Naive thymus-derived CD4-positive, alpha-beta T cell (primary cell): ENCODE measurements at places on chromosomes 1 and 21. TPM values are rescaled to one million over a fixed set of nuclear protein-coding genes. Genes with fewer than 3 reads are reported as not detected.

GRCh38 chr1:32848354-32849063, 22.2 kb downstream of the FNDC5 start:
- no peak for DNase-seq

DNA sequence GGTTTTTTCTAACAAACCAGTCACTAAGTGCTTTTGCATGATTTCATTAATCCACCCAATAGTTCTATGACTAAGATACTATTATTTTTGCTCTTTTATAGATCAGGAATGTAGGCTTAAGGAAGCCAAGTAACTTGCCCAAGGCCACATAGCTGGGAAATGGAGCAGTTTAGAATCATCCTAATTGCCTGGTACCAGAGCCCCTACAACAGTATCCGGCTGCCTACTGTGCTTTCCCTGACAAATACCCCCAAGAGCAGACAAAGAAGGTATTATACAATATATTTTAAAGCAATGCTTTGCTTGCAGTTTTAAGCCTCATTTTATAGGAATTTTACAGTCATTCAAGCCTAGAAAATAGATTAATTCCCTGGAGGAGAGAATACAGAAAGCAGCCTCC, 45.5 kb upstream of the RASAL2 start:
- no peak for DNase-seq

DNA sequence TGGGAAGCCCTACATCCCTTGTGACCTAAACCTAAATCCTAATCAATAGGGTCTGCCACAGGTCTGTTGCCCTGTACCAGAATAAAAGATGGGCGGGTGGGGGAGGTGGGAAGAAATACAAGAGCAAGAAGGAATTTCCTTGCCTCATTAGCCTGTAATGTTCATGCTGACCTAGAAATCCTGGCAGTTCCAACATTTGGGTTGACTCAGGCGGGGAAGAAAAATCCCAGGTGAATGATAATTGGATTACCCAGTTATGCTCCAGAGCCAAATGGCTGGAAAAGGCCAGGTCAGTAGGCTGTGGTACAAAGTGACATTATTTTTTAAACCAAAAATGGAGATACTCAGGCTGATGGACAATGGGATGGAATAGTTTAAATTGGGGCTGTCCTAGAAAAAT, 27.3 kb upstream of the A3GALT2 start:
- no peak for DNase-seq

GRCh38 chr1:150596095-150596892, 16.9 kb upstream of the MCL1 start:
- no peak for DNase-seq

DNA sequence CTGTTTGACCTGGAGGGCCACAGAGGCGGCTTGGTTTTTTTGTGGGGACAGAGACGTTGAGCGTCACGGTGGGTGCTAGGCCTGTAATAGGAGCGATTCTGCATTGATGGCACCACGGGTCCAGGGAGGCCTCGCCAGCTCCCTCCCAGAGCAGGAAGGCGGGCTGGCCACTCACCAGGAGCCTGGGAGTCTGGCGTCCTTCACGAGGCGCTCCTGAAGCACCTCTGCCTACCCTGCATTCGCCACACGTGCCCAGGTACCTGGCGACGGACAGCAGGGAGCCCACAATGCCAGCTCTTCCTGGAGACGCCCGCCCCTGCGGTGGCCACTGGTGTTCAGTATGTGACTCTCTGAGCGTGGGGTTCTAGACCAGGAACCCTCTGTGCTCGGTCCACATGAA, 69.9 kb upstream of the TRAPPC10 start:
- no peak for DNase-seq

DNA sequence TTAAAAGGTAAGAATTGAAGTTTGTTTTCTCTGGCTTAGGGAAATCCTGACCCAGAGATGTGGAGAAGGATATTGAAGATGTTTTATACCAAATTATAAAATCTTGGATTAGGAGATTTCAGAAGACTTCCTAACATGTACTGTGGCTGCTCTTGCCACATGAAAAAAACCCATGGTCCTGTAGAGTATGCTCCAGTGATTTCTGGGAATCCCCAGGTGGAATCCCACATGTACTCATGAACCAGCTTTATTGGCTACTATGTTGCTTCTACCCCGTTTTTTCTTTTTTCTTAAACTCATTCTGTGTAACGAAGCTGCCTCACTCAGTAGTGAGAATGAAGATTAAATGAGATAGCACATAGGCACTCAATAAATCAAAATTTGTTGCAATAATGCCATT, 132.7 kb upstream of the SGIP1 start:
- no peak for DNase-seq

DNA sequence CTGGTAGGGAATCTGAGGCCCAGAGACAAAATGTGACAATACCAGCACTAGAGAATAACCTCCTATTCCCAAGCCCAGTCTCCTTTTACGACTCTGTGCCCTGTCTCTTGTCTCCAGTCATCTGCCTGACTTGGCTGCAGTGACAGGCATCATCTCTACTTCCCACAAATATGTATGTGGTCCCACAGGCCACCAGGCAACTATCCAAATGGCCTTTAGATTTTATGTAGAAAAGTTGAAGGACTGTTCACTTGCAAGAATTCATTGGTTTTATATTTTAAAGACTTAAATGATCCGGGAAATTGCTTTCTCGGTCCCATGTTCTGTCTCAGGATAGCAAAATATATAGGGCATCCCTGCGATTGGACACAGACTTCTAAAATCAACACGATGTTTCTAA, 11.6 kb downstream of the KRTAP24-1 start:
- DNase-seq, result no peak

DNA sequence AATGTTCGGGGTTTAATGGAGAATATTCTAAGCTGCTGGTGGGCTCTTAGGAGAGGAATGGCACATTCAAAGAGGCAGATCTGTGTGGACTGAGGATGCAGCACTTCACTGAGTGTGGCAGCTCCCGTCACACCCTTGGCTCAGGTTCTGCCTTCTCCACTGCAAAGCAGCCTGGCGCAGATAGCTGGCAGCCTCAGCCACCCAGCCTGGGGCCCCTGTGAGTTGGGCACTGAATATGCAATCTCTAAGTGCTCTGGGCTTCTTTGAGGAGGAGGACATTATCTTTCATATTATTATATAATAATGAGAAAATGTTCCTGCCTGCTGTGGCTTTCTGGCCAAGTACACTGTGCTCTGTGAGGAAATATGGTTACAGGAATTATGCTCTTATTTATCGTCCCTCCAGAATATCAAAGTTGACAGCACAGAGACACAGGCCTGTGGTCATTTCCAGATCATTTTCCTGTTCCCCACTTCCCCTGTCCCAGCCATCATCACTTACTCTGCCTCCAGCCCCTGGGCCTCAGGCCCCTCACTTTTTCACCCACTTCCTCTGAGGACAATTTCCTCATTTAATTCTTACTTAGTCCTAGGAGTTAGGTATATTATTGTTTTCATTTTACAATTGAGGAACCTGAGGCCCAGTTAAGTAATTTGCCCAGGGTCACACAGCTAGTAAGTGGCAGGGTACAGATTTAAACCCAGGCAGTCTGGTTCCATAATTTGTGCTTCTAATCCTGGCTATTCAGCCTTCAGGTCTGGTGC, 53.6 kb downstream of the MAB21L3 start:
- no peak for DNase-seq

- DNase-seq, result no peak
These were observed 40.5 kb downstream of the AK5 start for GRCh38 chr1:77322061-77322900.

DNA sequence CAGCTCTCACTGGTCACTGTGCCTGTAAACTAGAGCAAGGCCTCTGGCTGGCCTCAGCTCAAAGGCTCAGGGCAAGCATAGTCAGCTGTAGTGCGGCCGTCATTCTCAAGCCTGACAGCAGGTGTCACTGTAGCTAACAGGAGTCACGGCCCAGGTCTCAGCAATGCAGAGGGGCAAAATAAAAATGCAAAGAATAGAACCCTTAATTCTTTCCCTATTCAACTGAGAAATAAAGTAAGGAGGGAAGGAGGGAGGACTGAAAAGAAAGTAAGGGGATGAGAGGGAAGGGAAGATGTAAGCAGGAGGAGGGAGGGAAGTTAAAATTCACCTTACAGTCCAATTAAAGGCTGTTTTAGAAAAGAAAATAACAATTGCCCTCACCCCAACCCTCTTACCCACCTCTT, 106.1 kb downstream of the KIAA0319L start:
- DNase-seq, result peak; percentile 77

GRCh38 chr1:29798699-29799566, 562.6 kb downstream of the PTPRU start:
- DNase-seq, result no peak

GRCh38 chr1:54080598-54081049, 27.2 kb downstream of the TCEANC2 start:
- DNase-seq, result no peak

GRCh38 chr1:164561472-164561871, 2.5 kb downstream of the PBX1 start:
- no peak for DNase-seq

The SLFNL1 gene
- total RNA-seq, result 0.19 TPM

The ABCG1 gene
- 28.2 TPM for total RNA-seq

The CADM3 gene
- total RNA-seq, result not detected
